ENCODE measurements at places on chromosomes 6 and 20.

- DNase-seq: no peak
These were observed 44.1 kb upstream of the ID1 start for GRCh38 chr20:31560746-31561598.

GRCh38 chr20:7702141-7702540 is 238.1 kb downstream of the HAO1 start:
- no peak for DNase-seq

DNA sequence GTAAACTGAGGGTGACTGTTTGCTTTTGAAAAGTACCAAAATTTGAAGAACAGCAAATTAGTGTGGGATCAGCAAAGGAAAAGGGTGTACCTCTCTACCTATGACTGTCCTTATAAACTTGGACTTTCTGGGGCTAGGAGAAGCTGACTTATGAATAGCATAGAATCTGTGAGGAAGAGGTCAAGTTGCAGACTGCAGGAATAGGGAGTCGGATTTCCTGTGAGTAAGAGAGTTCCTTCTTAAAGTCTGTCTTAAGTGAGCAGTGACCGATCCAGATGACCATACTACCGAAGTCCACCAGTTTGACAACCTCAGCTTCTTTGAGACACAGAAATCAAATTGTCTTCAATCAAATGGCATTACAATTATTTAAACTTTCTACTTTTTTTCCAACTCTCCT is 708.7 kb downstream of the UTRN start:
- DNase-seq: no peak

GRCh38 chr6:52544602-52545405 is 32.1 kb downstream of the TRAM2 start:
- no peak for DNase-seq

DNA sequence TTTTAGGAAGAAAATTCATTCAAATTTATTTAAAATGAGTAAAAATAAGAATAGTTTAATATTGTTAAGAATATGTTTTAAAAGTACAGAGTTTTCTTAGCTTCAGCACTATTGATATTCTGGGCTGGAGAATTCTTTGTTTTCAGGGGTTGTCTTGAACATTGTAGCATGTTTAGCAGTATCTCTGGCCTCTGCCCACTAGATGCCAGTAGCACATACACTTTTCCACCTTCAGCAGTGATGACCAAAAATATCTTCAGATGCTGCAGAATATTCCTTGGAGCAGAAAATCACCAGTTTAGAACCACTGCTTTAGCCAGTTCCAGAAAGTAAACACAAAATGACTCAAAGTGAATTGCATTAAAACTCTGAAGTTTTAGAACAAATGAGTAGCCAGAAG is 19.4 kb upstream of the SDHAF4 start:
- no peak for DNase-seq

DNA sequence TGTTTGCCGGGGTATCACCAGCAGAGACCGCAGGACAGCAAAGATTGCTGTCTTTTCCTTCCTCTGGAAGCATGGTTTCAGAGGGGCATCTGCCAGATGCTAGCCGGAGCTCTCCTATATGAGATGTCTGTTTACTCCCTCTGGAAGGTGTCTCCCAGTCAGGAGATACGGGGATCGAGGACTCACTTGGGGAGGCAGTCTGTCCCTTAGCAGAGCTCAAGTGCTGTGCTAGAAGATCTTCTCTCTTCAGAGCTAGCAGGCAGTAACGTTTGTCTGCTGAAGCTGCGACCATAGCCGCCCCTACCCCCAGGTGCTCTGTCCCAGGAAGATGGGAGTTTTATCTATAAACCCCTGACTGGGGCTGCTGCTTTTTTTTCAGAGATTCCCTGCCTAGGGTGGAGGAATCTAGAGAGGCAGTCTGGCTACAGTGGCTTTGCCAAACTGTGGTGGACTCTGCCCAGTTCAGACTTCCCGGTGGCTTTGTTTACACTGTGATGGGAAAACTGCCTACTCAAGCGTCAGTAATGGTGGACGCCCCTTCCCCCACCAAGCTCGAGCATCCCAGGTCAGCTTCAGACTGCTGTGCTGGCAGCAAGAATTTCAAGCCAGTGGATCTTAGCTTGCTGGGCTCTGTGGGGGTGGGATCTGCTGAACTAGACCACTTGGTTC is 133.0 kb upstream of the FLRT3 start:
- DNase-seq: no peak

- DNase-seq: no peak
These were observed 126.4 kb downstream of the OPRM1 start for GRCh38 chr6:154165478-154165877.

DNA sequence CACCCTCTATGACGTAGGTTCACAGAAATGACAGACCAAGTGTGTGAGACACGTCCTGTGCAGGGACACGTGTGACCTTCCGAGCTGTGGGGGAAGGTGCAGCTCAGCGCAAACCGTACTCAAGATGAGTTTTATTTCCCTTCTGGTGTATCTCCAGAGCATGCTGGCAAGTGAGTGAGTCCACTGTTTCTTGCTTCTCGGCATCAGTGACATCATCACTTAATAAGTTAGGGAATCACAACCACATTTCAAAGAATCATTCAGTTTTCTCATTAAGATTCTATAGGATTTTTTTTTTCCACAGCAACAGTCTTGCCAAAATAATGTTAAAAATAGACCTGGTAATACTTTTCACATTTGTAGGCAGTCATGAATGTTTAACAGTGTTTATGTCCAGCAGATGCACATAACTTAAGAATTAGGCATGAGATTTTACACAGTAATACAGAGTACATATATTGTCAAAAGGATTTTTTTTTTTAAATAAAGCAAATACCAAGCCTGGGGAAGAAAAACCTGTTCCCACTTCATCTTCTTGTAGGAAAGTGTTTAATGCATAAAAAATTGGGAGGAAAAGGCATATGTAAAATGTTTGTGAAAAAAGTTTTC is 417.8 kb downstream of the CDC5L start:
- DNase-seq: no peak

GRCh38 chr6:138500867-138501446 is 1.7 kb upstream of the NHSL1 start:
- DNase-seq: no peak

DNA sequence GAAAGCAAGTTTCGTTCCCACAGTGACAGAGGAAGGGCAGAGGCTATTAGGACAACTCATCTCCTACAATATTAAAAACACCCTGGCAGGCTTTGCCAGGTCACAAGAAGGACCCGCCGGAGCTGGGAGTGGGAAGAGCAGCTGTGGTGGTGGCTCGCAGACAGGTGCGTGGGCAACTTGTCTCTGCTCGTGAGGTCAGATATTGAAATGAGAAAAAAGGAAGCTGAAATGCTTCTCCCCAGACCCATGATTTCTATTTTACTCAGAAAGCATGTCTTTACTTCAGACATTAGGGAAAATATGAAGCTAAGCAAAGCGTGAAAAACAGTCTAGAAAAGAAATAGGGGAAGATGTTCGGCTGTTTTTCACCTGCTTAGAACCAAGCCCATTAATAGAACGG is 166.3 kb upstream of the EEF1E1 start:
- DNase-seq: no peak

- DNase-seq: no peak
These were observed 338.3 kb downstream of the RNF144B start for GRCh38 chr6:18725449-18725848.

DNA sequence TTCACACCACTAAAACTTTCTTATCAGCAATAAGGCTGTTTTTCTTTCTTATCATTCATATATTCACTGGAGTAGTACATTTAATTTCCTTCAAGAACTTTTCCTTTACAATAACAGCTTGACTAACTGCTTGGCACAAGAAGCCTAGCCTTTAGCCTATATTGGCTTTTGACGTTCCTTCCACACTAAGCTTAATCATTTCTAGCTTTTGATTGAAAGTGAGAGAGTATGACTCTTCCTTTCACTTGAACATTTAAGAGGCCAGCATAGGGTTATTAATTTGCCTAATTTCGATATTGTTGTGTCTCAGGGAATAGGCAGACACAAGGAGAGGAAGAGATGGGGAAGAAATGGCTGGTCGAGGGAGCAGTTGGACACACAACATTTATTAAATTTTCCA is 23.6 kb downstream of the THEMIS start:
- DNase-seq: no peak

DNA sequence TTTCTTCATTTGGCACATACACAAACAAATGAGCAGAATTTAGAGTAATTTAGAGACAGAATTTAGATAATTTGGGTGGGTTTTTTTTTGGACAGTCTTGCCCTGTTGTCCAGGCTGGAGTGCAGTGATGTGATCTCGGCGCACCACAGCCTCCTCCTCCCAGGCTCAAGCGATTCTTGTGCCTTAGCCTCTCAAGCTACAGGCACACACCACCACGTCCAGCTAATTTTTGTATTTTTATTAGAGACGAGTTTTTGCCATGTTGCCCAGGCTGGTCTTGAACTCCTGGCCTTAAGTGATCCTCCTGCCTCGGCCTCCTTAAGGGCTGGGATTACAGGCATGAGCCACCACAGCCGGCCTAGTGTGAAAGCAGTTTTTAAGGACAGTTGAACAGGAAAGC is 127.8 kb downstream of the MTHFD1L start:
- DNase-seq: no peak

DNA sequence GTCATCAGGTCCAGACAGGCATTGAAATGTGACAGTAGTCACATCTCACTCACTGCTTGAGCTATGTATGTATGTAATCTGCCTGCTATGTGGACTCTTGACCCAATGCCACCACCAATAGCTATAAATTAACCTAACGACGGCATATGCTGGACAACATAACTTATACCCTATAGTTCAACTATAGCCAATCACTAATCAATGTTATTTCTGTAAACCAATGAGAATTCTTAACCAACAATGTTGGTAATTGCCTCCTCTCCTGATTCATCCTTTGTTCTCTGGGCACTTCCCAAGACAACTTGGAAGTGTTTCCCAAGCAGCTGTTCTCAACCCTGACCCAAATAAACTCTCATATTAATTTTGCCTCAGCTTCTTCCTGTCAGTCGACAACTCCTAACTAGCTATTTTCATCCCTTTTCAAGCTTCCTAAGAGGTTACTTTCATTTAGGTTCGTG is 24.1 kb upstream of the SERPINB1 start:
- DNase-seq: no peak

DNA sequence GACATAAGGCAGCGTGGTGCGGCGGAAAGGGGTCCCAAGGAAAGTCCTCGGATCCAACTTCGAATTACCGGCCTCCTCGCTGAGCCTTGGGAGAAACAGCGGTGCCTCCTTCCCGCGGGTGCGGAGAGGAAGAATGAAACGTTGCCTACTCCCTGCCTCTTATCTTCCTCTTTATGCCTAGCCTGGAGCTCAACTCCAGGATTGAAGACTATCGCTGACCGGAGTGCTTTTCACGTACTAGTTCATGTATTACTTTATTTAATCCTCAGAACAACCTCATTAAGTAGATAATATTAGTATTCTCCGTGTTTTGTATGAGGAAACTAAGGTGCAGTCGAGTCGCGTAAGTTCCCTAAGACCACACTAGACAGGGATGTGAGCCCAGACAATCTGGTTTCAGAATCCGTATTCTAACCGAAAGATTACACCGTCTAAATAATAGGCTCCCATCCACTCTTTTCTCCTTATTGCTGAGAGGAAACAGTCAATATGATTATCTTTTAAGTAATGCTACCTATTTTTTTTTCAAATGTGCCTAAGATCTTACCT is 793 bp upstream of the PDSS2 start:
- DNase-seq: no peak

- no peak for DNase-seq
These were observed 71.8 kb upstream of the DSP start for GRCh38 chr6:7469696-7470095.

DNA sequence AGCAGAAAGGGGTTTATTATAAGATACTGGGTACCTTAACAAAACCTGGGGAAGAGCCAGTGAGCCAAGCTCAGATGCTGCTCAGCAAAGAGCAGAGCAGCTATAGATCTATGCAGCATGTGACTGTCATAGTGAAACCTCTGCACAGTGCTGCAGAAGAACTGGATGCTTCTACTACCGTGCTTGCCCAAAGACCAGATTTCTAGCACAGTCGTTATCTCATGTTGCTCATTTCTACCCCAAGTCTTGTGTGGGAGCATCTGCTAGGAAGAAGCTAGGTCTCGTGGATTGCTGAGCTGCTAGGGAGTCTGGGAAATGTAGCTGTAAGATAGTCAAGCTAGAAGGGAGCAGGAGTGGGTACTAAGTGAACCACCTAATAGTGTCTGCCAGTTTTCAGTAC is 31.7 kb upstream of the GNRH2 start:
- DNase-seq: no peak

DNA sequence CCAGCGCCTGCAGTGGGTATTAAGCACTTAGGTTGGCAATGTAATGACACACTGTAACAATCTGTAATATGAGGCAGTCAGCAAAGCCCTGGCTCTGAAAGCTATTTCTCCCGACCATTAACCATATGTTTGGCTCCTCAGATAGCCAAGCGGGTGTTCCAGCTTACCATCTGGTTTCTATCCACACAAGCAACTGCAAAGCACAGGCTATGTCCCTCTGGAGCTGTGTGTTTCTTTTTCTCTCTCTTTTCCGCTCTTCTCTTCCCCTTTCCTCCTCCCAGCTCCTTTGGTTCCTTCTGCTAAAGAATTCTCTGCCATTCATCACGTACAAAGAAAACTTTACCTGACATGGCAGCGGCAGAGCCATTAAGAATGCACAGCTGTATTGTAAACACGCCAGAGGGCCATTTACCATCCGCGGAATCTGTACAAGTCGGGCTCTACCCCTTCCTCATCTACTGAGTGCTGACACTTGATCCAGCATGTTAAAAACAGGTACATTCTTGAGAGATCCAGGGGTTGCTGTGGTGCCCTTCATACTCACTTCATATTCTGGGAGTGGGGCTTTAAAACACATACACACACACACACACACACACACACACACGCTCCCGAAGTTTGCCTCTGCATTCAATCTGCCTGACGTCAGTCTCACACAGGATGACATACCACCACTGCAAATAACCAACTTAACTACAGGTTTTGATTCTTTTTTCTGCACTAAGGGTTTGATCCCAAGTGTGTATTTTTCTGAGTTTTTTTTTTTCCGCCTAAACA is 77.2 kb downstream of the BACH2 start:
- no peak for DNase-seq

DNA sequence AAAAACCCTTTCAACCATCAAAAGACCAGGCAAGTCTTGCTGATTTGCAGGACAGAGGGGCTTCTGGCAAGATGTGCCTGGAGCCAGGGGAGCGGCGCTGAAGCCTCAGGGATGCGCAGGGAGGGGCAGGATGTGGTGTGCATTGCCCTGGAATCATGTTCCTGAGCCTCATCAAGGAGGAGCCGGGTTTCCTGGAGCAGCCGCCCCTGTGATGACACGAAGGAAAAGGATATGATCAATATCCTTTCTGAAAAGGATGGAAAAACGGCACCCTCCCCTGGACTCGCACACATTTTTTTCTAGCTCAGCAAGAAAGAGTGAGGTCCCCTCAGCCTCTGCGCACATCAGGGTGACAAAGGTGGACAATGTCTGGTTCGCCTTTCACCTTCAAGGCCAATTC is 173.1 kb upstream of the SSTR4 start:
- DNase-seq: no peak
